Activated CD8-positive, alpha-beta memory T cell treated with anti-CD3 and anti-CD28 coated beads for 4 hours (primary cell): ENCODE measurements at places on chromosomes 1 and 21.

- no peak for DNase-seq
These were observed 47.4 kb downstream of the S100B start for GRCh38 chr21:46557469-46557868.

GRCh38 chr1:212556822-212557549 is 51.6 kb upstream of the ATF3 start:
- DNase-seq = no peak

DNA sequence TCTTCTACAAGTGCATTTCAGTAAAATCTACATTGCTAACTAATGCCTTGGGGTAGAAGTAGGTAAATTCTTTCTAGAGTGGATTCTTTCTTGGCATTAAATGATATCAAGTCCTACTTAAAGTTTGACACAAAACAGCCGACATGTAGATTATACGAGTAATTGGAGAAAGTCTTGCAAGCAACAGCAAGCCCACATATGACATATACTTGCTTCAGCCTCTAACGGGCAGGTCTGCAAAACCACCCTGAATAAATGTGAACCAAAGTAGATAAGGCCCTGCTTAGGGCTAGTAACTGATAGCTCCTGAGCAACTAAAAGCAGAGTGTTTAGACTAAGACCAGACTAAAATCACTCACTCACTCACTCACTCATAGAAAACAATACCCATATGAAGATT is 203.2 kb downstream of the LTN1 start:
- DNase-seq = no peak

GRCh38 chr1:25806418-25806817 is 6.4 kb downstream of the SELENON start:
- DNase-seq = no peak

- DNase-seq = no peak
These were observed 20.0 kb downstream of the ADAMTS5 start for GRCh38 chr21:26946744-26947446.
